ENCODE measurements at places on chromosomes 1 and 21.

DNA sequence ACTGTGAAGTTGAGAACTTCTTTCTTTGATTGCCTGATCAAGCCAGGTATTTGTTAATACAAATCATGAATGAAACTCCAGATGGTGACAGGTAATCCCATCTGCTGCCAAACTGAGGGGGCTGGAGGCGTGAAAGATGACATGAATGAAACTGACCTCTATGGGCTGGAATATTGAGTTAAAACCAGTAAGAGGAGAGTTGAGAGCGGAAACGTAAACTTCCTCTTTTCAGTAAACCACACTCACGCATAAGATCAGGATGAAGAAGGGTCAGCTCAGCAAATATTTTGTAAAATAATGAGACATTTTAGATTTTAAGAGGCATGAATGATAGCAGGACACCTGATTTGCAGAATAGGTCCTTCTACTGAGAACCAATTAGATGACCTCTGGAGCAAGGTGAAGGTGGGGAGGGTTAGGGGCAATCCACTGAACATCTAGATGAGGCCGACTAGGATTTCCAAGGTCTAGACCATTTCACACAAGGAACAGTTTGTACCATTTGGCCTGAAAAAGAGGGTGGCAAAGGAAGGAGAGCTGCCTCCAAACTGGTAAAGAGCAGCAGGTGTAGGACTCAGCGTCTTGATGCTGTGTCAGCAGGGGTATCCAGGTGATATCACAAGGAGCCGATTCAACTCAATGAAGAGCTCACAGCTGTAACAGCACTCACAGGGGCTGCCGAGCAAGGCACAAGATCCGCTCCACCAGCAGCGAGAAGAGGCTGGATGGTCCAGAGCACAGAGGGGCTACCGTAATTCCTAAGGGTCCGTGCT is 132.6 kb downstream of the NTPCR start:
- no peak for DNase-seq

GRCh38 chr1:230105754-230106625 is 39.0 kb downstream of the GALNT2 start:
- DNase-seq: no peak

GRCh38 chr1:6447818-6448748 is 17.9 kb downstream of the TNFRSF25 start:
- DNase-seq: no peak

DNA sequence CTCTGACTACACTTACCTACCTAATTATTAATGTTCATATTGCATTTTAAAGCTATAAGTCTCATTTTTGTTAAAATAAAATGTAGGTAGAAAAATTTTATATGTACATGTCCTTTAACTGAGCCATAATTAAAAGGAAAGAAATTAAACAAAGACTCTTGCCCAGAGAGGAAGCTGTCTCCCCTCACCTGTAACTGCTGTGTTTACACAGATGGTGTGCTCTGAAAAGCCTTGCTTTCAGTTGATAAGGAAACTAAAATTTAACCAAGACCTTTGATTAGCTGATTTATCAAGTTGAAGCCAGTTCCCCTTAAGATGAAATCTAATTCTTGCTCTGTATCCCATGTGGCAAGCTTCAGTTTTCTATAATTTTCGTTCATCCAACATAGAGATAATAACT is 213.5 kb downstream of the LYPLAL1 start:
- DNase-seq: no peak

GRCh38 chr21:45284456-45284741 is 3.3 kb downstream of the POFUT2 start:
- DNase-seq: no peak

DNA sequence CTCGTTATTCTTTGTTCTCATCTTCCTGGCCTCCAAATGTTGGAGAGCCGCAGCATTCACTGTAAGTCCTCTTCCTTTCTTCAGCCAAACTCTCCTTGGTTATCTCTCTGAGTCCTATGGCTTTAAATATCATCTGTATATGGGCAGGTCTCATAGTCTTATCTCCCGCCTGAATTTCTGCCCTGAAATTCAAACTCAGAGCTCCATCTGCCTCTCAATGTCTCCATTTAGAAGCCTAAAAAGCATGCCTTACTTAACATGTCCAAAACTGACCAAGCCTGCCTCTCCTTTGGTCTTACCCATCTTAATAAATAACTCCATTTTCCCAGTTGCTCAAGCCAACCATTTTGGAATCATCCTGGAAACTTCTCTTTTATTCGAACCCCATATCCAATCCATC is 80.7 kb downstream of the DHRS3 start:
- DNase-seq: no peak

DNA sequence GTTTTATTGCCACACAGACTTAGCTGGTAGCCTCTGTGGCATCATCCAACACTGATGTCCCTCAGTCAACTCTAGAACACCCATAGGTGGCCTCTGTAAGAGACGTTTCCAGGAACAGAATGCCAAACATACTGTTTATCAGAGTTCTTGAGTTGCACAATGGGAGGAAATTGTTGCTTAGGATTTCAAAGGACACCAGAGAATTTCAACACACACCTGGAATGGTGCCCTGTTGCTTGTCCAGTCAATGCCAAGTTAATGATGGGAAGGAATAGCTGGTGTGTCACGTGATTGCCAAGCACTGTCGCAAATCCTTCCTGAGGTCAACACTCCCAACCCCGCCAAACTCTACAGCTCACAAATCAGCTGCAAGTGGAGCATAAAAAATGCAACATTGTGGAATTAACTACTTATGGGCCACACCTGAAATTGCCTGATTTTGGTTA is 28.6 kb upstream of the DUSP23 start:
- no peak for DNase-seq

- no peak for DNase-seq
These were observed 56.0 kb upstream of the GPR52 start for GRCh38 chr1:174391716-174392115.

GRCh38 chr1:93908394-93909145 is 660 bp downstream of the GCLM start:
- no peak for DNase-seq

GRCh38 chr1:190476321-190476720 is 1.3 kb downstream of the BRINP3 start:
- no peak for DNase-seq

GRCh38 chr1:165858967-165859845 is 31.8 kb downstream of the UCK2 start:
- no peak for DNase-seq

- DNase-seq: no peak
These were observed at the start of gene SNX7 for GRCh38 chr1:98661544-98662355. SNX7 (plus strand) TSS chr1:98661721; CDS start chr1:98661732, 11 bp downstream.

GRCh38 chr1:84436876-84437655 is 38.8 kb downstream of the DNASE2B start:
- DNase-seq: no peak

DNA sequence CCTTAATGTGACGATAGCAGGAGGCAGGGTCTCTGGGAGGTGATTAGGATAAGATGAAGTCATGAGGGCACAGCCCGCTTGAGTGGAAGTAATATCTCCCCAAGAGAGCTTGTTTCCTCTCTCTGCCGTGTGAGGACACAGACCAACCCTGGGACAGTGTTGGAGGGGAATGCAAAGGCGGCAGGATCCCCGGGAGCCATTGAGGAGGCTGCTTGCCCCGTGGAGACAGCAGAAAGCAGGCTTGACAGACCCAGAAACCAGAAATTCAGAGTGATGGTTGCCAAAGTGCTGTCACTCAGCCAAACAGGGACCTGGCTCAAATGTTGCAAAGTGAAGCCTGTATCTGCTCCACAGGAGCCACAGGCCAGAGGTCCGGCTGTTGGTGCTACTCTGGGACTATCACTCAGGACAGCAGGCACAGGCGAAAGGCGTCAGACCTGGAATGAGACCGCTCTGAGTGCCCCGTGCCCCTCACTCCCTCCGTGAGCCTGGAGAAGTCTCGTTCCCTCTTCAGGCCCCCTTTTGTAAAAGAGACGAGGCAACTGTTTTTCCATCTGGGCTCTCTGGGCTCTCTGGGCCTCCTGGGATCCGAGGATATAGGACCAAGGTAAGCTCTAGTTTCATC is 96.6 kb upstream of the VANGL1 start:
- DNase-seq: no peak

DNA sequence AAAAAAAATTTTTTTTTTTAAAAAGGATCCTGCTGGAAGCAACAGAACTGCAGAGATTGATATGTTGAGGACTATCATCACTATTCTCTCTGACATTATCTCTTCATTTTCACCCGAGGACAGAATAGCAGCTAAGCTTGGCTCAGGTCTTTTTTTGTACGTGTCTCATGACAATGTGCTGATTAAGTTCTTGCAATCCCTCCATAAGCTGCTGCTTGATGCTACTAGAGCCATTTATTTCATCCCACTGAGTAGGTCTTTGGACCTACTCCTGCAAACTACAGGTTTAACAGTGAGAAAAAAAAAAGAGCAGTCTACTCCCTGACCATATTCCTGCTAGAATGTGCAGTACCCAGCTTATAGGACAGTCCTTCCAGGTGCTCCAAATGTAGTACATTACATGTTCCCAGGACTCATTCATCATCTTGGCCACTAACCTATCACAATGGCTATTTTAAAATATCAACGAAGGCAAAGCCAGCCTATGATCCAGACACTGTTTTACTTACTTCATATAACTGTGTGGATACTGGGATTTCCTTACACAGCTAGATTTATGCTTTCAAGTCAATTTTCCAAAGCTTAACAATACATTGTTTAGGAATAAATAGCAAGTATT is 54.1 kb downstream of the ARHGAP29 start:
- DNase-seq: no peak

- DNase-seq: no peak
These were observed 42.6 kb downstream of the KIF21B start for GRCh38 chr1:200980873-200981272.

DNA sequence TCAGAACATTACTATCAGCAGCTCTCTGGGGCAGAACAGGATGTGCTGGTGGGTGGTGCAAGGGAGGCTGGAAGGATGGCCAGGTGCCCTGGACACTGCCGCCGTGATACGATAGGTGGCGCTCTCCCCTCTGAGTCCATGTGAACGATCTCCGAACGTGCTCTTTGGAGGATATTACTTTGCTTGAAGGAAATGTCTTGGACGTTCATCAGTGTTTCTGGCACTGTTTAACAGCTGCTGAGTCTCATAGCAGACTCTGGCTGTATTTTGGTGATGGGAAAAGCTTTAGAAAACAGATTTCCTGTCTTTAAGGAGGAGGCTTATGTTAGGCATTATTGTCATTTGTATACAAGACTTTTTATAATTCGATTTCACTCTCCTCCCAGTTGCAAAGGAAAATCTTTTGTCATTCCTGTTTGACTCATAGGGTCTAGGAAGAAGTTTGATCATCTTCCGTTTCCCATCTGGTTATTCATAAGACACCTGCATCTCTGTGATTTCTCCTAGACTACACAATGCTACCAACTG is 386.2 kb upstream of the ADGRL2 start:
- DNase-seq: no peak

DNA sequence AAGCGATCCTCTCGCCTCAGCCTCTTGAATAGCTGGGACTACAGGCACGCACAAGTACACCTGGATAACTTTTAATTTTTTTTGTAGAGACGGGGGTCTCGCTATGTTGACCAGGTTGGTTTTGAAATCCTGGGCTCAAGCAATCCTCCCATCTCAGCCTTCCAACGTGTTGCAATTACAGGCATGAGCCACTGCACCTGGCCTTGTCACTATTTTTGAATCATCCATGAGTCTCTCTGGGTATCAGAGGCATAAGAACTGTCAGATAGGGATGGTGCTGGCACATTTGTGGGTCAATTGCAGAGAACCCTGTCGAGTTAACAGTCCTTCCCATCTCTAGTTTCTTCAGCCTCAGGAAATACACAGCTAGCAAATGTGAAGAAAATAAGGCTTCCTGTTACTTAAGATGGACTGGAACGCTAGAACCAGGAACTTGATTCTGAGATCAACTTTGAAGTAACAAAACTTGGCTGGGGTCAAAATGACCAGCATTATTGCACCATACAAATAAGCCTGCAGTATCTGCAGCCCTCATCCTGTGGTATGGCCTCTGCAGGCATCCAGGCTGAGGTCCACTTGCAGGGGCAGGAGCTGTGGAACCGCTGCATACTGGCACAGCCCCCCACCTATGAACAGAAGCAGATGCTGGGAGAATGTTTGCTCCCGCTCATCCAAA is 124.3 kb upstream of the GADD45A start:
- DNase-seq: no peak

DNA sequence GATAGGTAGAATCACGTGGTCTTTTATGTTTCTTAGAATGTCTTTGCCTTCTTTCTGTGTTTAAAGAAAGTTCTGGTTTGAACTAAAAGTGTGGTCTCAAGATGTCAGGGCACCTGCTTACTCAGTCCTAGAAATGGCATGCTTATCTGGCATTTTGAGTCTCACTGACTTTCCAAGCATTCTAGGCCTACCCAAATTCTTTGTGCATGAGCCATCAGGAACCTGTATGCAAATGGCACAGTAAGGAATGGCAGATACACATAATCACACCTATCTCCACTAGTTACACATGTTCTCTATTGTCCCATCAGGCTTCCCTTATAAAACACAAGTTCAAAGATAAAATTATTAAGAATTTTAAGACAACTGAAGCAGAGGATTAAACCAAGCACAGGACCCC is 29.5 kb upstream of the CLCA4 start:
- DNase-seq: no peak

DNA sequence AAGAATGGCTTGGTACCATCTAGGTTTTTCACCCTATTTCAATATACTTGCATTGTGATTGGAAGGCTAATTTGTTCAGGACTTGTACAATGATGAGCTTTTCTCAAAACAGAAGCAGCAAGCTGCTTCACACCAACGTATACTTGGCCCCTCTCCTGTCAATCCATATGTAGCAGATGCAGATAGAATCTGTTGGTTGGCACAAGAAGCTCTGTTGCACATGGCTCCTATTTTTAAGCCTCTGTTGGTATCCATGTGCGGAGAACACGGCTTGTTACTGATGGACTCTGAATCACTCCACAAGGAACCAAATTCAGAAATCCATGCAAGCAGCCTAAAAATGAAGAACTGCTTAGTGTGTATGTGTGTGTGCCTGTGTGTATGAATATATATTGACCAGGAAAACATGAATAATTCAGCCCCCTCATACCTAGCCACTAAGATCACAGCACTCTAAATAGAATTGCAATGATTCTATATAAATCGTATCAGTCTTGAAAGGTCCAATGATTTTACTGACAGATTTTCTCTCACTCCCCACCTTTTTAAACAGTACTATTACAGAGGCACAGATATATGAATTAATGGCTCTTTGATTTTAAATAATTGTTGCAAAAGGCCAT is 258.4 kb upstream of the DPYD start:
- DNase-seq: no peak

GRCh38 chr1:21751281-21751680 is 31.7 kb downstream of the USP48 start:
- no peak for DNase-seq

GRCh38 chr1:26279456-26280332 is at the start of gene SH3BGRL3:
SH3BGRL3 (plus strand) TSS chr1:26280086; CDS start chr1:26280156, 70 bp downstream.
- no peak for DNase-seq

DNA sequence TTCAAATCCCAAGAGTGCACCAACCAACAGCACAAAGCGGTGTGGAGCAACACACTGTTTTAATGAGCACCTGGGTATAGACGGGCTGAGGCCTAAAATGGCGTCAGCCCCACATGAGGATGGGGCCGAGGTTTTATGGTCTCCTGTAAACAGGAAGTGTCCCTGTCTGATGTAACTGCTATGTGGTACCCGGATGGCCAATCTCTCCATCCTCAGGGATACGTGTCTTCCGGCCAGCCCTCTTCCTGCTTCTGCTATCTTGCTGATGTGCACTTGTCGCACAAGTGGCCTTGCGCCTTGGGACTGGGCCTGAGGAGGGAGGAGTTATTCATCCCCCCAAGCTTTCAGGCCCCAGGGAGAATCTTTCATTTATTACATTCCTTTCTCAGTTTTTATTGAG is 73.5 kb downstream of the CNST start:
- DNase-seq: no peak

- no peak for DNase-seq
These were observed 99.6 kb downstream of the APP start for GRCh38 chr21:26070822-26071425.
